ENCODE measurements at places on chromosomes 5 and 9. TPM values are rescaled to one million over a fixed set of nuclear protein-coding genes. Genes with fewer than 3 reads are reported as not detected.

DNA sequence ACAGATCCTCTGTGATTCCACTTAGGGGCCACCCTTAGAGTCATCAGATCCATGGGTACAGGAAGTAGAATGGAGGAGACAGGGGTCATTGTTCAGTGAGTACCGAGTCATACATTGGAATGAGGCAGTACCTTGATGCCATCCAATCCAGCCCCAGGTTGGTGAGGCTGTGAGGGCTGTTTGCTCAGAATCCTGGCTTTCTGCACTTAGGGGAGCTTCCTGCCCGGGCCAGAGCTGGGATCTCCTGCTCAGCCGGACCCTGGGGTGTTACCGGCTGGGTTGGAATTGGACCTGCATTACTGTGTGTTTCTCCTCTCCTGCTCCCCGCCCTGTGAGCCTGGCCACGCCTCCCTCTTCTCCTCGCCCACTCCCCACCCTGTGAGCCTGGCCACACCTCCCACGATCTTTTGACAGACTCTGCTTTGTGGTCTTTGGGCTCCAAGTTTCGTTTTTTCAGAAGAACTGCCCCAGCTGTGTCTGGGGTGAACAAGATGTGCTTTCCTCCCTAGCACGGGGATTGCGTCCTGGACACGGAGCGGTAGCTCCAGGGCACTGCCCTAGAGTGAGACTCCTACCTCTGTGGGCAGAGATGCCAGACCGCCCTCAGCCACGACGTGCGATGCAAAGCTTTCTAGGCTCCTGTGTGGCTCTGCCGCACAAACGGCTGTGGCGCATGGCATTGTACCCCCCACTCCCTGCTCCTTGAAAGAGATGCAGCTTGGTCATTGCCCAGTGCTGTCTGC lies 15.4 kb downstream of the TRAF2 start:
- no peaks in the 10 kb centered on the region for H3K27me3 ChIP-seq
- peaks cover 33% of the 10 kb centered on the region for H3K4me1 ChIP-seq
- peak overlapping the region; percentile 81 for H3K27ac ChIP-seq

DNA sequence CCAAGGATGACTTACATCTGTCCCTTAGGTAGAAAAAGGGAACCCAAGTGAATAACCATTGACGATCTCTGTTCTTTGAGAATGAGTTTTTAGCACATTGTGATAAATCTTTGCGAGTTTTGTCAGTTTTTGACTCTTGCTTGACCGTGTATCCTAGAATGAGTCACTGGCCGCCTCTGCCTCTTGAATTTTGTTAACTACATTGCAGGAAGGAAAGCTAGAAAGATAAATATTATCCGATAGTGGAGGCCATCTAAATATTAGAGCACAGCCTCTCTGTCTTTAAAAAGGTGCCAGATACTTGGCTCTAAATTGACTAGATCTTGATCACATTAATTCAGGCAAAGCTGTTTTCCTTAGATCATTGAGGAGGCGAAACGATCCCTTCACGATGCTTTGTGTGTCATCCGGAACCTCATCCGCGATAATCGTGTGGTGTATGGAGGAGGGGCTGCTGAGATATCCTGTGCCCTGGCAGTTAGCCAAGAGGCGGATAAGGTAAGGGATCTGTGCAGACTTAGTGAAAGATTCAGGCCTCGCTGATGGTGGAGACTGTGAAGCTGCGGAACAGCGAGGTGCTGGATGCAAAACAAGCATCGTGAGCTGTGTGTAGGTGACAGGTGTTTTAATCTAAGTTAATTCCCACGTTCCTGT lies 12.2 kb downstream of the CCT5 start:
- H3K4me3 ChIP-seq: no peak overlapping the region
- H3K4me1 ChIP-seq: no peaks in the 10 kb centered on the region
- H3K27ac ChIP-seq: no peak overlapping the region
- H3K36me3 ChIP-seq: peaks cover 59% of the 10 kb centered on the region
- H3K27me3 ChIP-seq: no peaks in the 10 kb centered on the region

- DNase-seq: no peak
- H3K36me3 ChIP-seq: no peaks in the 10 kb centered on the region
- no peak overlapping the region for H3K27ac ChIP-seq
These were observed 53.2 kb downstream of the PCSK1 start for GRCh38 chr5:96379896-96380295.

DNA sequence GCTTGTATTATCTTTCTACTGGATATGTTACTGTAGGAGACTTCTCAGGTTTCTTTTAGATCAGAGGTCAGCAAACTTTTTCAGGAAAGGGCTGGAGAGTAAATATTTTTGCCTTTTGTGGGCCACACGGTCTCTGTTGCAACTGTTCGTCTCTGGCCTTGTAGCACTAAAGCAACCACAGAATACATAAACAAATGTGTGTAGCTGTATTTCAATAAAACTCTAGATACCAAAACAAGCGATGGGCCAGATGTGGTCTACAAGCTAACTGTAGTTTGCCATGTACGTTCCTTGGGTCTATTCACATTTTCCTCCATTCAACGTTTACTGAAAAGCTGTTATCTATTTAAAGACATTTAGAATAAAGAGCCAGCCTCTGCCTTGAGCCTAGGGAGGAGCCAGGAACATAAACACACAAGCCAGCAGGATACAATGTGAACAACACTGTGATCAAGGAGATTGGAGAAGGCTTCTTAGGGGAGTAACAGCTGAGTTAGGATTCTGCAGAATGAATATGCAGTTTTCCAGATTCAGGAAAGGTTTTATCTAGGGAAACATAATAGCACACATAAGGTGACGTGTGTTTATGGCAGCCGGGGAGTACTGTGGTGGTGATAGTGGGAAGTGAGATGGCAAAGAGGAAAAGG lies 33.0 kb upstream of the HOMER1 start:
- no peak for DNase-seq
- H3K4me3 ChIP-seq: no peak overlapping the region
- H3K36me3 ChIP-seq: no peaks in the 10 kb centered on the region
- no peaks in the 10 kb centered on the region for H3K4me1 ChIP-seq

GRCh38 chr5:143506836-143507552 lies 103.5 kb upstream of the NR3C1 start:
- no peak overlapping the region for H3K27ac ChIP-seq
- H3K27me3 ChIP-seq: no peaks in the 10 kb centered on the region
- H3K4me1 ChIP-seq: peaks cover 12% of the 10 kb centered on the region
- no peak overlapping the region for H3K4me3 ChIP-seq

- DNase-seq: no peak
- peaks cover 7% of the 10 kb centered on the region for H3K4me1 ChIP-seq
- no peaks in the 10 kb centered on the region for H3K36me3 ChIP-seq
- H3K27me3 ChIP-seq: no peaks in the 10 kb centered on the region
These were observed 29.6 kb downstream of the ZNF366 start for GRCh38 chr5:72477644-72478043.

GRCh38 chr5:78879516-78879915 lies 105.6 kb downstream of the ARSB start:
- no peak for DNase-seq
- H3K36me3 ChIP-seq: no peaks in the 10 kb centered on the region
- H3K27me3 ChIP-seq: no peaks in the 10 kb centered on the region
- no peaks in the 10 kb centered on the region for H3K4me1 ChIP-seq
- H3K4me3 ChIP-seq: no peak overlapping the region

DNA sequence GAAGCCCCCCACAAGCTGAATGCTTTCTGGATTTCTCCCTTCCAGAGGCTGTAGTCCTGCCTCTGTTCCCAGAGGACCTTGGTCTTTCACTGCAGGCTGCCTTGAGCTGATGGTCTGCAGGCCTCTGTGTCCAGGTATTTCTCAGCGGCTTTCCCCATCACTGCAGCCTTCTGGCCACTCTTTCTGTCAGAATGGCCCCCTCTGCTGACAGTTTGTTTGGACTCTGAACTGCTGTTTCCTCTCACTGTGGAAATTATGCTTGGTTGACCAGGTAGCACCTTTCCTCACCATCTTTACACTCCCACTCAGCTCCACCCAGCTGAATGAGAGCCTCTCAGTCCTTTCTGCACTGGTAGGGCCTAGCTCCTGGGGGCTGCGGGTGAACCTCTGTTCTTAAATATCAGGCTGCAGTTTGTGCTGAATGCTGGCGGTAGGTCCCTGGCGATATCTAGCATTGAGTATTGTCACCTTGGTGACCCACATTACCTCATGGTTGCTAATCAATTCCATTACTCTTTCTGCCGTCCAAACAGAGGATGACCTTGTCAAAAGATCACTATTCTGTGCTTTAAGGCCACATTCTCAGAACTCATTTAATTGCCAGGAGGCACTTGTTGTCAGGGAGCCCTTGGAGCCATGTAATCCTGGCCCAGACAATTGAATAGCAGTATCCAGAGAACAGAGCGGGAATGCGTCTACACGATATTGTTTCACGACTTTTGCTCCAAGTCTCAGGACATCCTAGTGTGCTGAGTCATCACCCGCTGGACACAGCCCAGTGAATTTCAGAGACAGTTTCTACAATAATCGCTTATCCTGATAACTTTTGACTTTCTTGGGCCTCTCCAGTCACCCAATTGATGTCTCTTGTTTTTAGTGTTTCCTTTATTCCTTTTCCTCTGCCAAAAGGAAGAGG lies 230.2 kb downstream of the TENT4A start:
- DNase-seq: no peak
- no peaks in the 10 kb centered on the region for H3K27me3 ChIP-seq
- H3K4me3 ChIP-seq: no peak overlapping the region
- H3K4me1 ChIP-seq: no peaks in the 10 kb centered on the region
- H3K36me3 ChIP-seq: no peaks in the 10 kb centered on the region
- no peak overlapping the region for H3K27ac ChIP-seq

- no peak overlapping the region for H3K4me3 ChIP-seq
- DNase-seq: no peak
- H3K27me3 ChIP-seq: no peaks in the 10 kb centered on the region
- H3K4me1 ChIP-seq: no peaks in the 10 kb centered on the region
These were observed 28.7 kb upstream of the C5orf46 start for GRCh38 chr5:147935032-147935431.

- no peak overlapping the region for H3K27ac ChIP-seq
- no peaks in the 10 kb centered on the region for H3K36me3 ChIP-seq
- no peaks in the 10 kb centered on the region for H3K4me1 ChIP-seq
- DNase-seq: no peak
These were observed 24.5 kb downstream of the PCSK5 start for GRCh38 chr9:75914883-75915452.

GRCh38 chr5:176959051-176959450 lies 47.5 kb downstream of the UIMC1 start:
- H3K27me3 ChIP-seq: no peaks in the 10 kb centered on the region
- H3K27ac ChIP-seq: no peak overlapping the region
- H3K4me3 ChIP-seq: no peak overlapping the region
- DNase-seq: no peak
- H3K4me1 ChIP-seq: no peaks in the 10 kb centered on the region

- H3K27me3 ChIP-seq: no peaks in the 10 kb centered on the region
- DNase-seq: no peak
- no peak overlapping the region for H3K27ac ChIP-seq
These were observed 86.5 kb upstream of the CCDC112 start for GRCh38 chr5:115382989-115383388.

DNA sequence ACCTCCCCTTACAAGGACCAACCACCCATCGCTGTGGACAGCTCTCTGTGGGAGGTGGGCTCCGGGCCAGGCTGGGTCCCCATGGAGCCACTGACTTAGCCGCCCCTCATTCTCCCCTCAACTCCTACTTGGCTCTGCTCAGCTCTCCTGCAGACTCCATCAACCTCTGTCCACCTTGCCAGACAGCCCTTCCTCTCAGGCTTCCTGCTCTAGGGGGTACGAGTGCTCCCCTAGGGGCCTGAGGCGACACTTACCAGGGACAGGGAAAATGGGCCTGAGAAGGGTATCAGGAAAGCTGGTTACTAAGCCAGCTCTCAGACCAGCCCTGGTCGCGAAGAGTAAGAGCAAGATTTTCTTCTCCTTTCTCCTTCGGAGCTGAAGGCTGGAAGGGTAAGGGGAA lies 43.9 kb downstream of the SHB start:
- no peak for DNase-seq
- H3K27me3 ChIP-seq: no peaks in the 10 kb centered on the region
- no peak overlapping the region for H3K4me3 ChIP-seq

- no peaks in the 10 kb centered on the region for H3K4me1 ChIP-seq
- no peak overlapping the region for H3K27ac ChIP-seq
- no peaks in the 10 kb centered on the region for H3K36me3 ChIP-seq
- no peak overlapping the region for H3K4me3 ChIP-seq
- no peaks in the 10 kb centered on the region for H3K27me3 ChIP-seq
- DNase-seq: no peak
These were observed 11.7 kb upstream of the TSSK1B start for GRCh38 chr5:113446358-113446927.

DNA sequence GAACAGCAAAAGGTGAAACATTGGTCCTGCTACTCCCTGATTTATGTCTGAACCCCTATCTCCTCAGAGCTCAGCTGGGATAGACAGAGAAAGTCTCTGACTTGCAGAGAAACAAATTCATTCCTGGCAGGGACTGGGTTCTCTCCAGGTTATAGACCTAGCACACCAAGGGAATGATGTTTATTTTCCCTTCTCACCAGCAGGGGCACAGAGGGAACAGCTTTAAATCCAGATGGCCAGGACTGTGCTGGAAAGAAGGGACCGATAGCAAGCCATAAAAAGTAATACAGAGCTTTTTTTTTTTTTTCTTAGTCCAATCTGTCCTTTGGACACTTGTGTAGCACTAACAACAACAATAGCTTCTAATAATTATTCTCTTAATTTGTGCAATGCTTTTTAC lies 141.1 kb upstream of the C9orf72 start:
- H3K36me3 ChIP-seq: no peaks in the 10 kb centered on the region
- H3K27ac ChIP-seq: no peak overlapping the region
- no peak for DNase-seq
- H3K4me1 ChIP-seq: no peaks in the 10 kb centered on the region

DNA sequence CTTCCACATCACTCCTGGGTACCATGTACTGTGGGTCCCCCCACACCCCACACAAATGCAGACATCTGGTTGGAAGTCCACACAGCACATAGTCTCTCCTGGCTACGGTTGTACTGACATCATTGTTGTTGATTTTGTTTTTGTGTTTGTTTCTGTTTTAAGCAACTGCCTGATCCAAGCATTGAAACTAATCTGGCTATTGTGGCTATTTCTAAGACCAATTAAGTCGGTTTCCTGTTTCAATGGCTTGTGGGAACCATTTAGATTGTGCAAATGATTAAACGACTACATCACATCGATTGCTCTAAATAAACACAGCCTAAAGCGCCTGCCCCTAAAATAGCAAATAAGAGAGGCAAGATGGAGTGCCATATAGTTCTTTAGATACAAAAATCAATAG lies 226.8 kb upstream of the IRX4 start:
- no peak overlapping the region for H3K27ac ChIP-seq
- no peaks in the 10 kb centered on the region for H3K27me3 ChIP-seq

DNA sequence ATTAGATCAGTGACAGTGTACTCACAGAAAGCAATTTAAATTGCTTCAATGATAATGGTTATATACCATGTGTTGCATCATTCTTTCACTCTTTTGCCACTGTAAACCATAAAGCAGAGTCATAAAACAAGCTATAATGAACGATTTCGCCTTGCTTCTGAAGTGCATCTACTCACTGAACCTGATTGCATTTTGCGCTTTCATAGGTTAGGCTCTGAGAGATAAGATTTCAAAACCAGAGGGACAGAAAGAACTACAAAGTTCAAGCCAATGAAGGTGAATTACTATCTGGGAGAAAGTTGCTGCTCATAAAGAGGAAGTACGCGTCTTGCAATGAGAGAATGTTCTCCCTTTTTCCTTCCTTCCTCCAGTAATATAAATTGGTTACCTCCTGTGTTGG lies 412.7 kb downstream of the CETN3 start:
- no peaks in the 10 kb centered on the region for H3K27me3 ChIP-seq
- H3K36me3 ChIP-seq: no peaks in the 10 kb centered on the region
- H3K27ac ChIP-seq: no peak overlapping the region

F12 gene
- total RNA-seq: 2.1 TPM

GABRA6 gene
- not detected for total RNA-seq

PSIP1 gene
- 30.0 TPM for total RNA-seq

VLDLR gene
- total RNA-seq: 25.3 TPM

NDUFAF2 gene
- 41.6 TPM for total RNA-seq

PCDHB15 gene
- 4.2 TPM for total RNA-seq

DMRTA1 gene
- 2.4 TPM for total RNA-seq

ZNF484 gene
- 9.7 TPM for total RNA-seq

AGXT2 gene
- total RNA-seq: not detected
